ENCODE measurements at places on chromosomes 3 and 15.

DNA sequence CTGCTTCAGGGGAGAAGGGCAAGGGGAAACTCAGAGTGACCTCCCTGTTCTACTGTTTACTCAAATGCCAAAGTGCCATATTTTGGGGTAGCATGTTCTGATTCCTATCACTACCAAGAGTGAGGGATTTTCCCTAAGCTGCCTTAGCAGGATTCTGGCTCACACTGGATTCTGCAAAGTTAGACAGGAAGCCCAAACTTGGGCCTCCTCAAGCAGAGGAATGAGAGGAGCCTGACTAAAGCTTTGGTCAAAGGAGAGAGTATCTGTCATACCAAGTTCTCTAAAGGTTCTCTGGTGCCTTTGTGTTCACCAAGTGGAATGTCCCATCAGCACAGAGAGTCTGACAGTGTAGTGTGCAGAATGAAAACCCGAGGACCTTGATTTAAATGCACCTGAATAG lies 8.8 kb upstream of the RARB start:
- no peak for DNase-seq

GRCh38 chr3:122777563-122777962 lies 16.1 kb downstream of the HSPBAP1 start:
- no peak for DNase-seq

DNA sequence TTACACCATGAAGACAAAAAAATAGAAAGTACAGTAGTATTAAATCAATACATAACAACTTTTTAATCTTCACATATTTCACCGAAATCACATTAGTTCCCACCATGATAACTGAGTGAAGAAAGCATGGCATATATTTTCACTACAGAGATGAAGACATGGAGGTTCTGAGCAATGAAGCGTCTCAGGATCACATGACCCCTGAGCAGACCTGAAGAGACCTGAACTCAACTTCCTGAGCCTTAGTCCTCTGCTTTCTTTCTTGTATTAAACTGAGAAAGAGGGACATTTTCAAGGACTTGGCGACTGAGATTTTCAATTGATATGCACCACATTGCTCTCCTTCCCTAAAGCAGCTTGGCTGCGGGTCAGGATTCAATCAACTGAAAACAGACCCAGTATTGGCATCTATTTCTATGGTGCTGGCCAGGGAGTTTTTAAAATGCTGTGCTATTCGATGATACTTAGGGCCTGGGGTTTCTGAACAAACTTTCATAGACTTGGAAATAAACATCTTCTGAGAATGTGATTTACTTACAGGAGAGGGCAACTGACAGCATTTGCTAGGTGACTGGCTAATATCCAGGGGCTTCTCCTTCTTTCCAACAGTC lies 165.1 kb downstream of the LSAMP start:
- DNase-seq: no peak

DNA sequence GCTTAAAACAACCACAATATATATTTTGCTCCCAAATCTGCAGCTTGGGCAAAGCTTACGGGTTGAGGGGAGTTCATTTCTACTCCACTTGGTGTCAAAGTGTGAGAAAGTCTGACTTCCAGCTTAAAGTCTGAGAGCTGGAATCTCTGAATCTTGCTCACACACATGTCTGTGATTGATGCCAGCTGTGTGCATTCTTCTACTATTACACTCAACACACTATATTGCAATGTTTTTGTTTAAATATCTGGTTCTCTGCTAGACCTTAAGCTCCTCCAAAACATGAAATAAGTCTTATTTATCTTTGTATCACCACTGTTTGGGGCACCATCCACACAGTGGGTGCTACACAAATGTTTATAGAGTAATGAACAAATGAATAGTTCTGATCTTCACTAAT lies 36.7 kb upstream of the SECISBP2L start:
- no peak for DNase-seq

DNA sequence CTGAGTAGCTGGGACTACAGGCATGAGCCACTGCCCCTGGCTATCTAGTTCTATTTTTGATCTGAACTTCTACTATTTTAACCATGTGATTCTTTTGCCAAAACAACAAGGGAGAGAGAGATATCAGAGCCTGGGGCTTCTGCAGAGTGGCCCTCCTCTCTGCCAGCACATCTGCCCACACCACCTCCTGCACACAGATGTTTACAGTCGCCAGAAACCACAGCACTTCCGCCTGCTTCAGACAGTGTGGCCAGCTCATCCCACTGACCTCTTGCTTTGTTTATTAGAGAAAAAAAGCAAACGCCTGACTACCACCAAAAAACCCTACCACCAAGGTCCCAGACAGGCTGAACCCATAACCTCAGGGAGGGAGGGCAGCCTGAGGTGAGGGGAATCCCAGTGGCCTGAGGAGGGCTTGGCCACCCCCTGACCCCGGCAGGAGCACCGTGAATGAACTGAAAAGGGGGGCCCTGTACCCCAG lies 85.9 kb upstream of the ABHD2 start:
- peak; percentile 83 for DNase-seq

- DNase-seq: no peak
Observed at GRCh38 chr15:85311647-85312046, 68.8 kb upstream of the AKAP13 start.

- no peak for DNase-seq
Observed at GRCh38 chr15:46901001-46901400, 816.3 kb upstream of the SEMA6D start.
